ENCODE measurements at places on chromosomes 3 and 15. TPM values are rescaled to one million over a fixed set of nuclear protein-coding genes. Genes with fewer than 3 reads are reported as not detected.

The AGBL1 gene
- total RNA-seq, result not detected

The CYP11A1 gene
- 1.9 TPM for total RNA-seq

The KLHL40 gene
- not detected for total RNA-seq

The MST1 gene
- 8.5 TPM for total RNA-seq

The SMC4 gene
- total RNA-seq, result 129 TPM

The FES gene
- total RNA-seq, result 8.6 TPM

The KIF15 gene
- total RNA-seq, result 26.4 TPM

The GOLGA6L22 gene
- total RNA-seq, result not detected

The KAT2B gene
- 1.4 TPM for total RNA-seq

The VGLL3 gene
- 13.4 TPM for total RNA-seq

The PTX3 gene
- total RNA-seq, result 1.4 TPM

The ATR gene
- total RNA-seq, result 19.5 TPM

The UTS2B gene
- total RNA-seq, result not detected

The PPARG gene
- total RNA-seq, result 0.27 TPM

The VWA5B2 gene
- total RNA-seq, result 0.50 TPM

DNA sequence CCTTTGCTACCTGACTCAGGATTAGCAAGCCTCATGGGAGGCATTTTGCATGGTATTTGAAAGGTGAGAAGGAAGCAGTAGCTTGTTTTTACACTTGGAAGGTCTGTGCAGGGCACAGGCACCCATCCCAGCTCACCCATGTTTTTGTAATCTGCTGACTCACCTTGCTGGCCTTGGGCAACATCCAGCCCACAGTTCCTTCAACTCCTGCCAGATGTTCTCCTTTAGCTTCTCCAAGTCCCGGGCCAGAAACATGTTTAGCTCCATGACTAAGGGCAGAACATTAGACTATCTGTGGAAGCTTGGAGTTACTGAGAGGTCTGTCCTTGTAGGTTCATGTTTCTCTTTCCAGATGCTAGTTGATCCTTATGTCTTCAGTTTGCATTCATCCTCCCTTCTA is 12.4 kb upstream of the ZNF770 start:
- H3K36me3 ChIP-seq, result no peaks in the 10 kb centered on the region
- no peak for DNase-seq
- no peak overlapping the region for H3K27ac ChIP-seq

GRCh38 chr3:47012342-47013230 is 33.1 kb downstream of the NBEAL2 start:
- H3K4me3 ChIP-seq, result no peak overlapping the region
- peaks cover 11% of the 10 kb centered on the region for H3K36me3 ChIP-seq
- no peak overlapping the region for H3K27ac ChIP-seq
- DNase-seq, result no peak
- H3K27me3 ChIP-seq, result no peaks in the 10 kb centered on the region

GRCh38 chr15:58064980-58065444 is 499 bp downstream of the ALDH1A2 start:
- H3K27ac ChIP-seq, result no peak overlapping the region
- H3K27me3 ChIP-seq, result peaks cover 60% of the 10 kb centered on the region
- H3K4me1 ChIP-seq, result no peaks in the 10 kb centered on the region
- no peak for DNase-seq
- H3K36me3 ChIP-seq, result no peaks in the 10 kb centered on the region

- H3K4me3 ChIP-seq, result peak overlapping the region; percentile 57
- H3K36me3 ChIP-seq, result no peaks in the 10 kb centered on the region
- DNase-seq, result no peak
- H3K27me3 ChIP-seq, result peaks cover 8% of the 10 kb centered on the region
- H3K4me1 ChIP-seq, result no peaks in the 10 kb centered on the region
Measured at GRCh38 chr3:39809995-39810595, 686 bp downstream of the MYRIP start.

DNA sequence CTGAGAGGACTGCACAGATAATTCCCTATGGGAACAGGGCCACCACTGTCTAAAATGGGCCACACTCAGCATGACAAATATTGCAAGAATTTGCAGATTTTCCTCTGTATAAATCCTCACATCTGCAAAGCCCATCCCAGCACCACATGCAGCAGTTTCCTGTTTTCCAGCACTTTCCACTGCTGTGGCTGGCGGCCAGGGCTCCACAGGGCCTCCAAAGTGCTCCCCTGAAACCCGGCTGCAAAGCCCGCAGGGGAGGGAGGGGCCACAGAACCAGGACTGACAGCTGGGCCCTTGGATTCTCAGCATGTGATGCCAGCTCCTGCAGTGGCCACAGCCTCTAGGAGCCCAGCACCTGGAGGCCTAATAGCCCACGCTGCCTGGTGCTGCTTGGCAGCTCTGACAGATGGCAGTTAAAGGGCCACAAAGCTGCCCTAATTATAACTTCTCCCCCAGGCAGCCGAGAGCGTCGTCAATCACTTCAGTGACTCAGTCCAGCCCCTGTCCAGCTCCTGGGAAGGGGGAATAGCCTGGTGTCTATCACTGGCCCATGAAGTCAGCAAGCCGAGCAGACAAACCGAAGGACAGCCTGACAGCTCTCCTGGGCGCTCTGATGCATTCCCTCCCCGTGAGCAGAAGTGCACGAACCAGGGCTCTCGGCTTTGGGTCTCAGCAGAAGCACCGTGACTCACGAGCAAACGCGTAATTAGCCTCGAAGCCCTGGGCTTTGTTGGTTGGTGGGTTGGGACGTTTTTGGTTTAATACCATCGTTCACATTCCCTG is 4.7 kb downstream of the LRRC15 start:
- H3K4me3 ChIP-seq, result no peak overlapping the region
- no peaks in the 10 kb centered on the region for H3K27me3 ChIP-seq
- peaks cover 3% of the 10 kb centered on the region for H3K4me1 ChIP-seq
- H3K27ac ChIP-seq, result no peak overlapping the region
- H3K36me3 ChIP-seq, result no peaks in the 10 kb centered on the region
- no peak for DNase-seq

GRCh38 chr3:41126472-41126871 is 72.8 kb upstream of the CTNNB1 start:
- no peak for DNase-seq
- no peaks in the 10 kb centered on the region for H3K36me3 ChIP-seq
- H3K4me1 ChIP-seq, result no peaks in the 10 kb centered on the region

- no peak overlapping the region for H3K4me3 ChIP-seq
- no peak overlapping the region for H3K27ac ChIP-seq
- 0 out of 2 replicates have a peak, but pooled peaks cover 3% of the 10 kb centered on the region for H3K4me1 ChIP-seq
- no peaks in the 10 kb centered on the region for H3K27me3 ChIP-seq
Measured at GRCh38 chr3:151835751-151836525, 22.0 kb downstream of the AADAC start.

DNA sequence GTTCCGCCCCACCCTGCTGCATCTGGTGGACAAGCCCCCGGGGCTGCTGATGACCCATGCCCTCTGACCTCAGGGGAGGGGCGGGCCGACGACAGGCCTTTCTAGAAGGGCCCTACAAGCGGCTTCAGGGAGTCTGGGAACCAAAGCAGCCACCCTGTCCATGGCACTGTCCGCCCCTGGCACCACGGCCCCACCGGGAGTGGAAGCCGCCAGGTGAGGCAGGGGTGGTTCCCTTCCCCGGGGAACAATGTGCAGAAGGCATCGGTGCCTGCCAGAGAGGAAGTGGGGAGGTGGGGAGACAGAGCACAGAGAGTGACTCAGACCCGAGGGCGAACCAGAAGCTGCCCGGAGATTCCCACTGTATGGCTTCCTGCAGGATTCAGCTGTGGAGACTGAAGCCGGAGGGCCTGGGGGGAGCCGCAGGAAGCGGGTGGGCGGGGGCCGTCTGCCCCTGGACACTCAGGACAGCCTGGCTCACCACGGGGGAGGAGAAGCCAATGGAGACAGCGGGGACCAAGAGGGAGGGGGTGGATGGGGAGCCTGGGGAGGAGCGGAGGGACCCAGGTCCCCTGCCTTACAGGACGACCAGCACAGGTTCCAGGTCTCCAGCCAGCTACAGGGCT is 134.0 kb downstream of the TPRA1 start:
- H3K4me3 ChIP-seq, result peak overlapping the region; percentile 29
- DNase-seq, result no peak
- H3K36me3 ChIP-seq, result no peaks in the 10 kb centered on the region
- peaks cover 19% of the 10 kb centered on the region for H3K27me3 ChIP-seq
- H3K27ac ChIP-seq, result no peak overlapping the region

DNA sequence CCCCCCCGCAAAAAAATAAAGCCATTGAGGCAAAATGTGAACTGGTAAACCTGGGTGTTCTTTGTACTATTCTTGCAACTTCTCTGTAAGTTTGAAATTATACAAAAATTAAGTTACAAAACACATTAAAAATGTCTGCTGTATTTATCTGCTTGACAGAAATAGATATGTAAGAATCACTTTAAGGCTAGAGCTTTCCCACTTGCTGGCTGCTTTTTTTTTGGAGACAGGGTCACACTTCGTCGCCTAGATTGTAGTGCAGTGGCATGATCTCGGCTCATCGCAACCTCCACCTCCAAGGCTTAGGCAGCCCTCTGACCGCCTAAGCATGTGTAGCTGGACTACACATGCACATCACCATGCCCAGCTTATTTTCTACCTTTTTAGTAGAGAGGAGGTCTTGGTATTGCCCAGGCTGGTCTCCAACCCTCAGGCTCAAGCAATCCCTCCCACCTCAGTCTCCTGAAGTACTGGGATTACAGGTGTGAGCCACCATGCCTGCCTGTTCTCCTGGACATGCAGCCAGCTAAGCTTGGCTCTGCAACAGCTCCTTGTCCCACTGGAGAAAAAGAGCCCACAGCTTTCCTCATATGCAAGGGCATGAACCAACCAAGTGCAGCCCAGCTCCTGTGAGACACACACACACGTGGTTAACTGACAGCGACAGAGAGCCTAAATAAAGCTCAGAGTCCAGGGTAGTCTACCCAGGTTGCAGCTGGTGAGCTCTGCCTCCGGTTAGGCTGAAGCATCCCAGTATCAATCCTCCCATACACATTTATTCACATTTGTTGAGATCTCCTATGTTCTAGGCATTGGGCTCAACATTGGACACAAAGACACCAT is 4.5 kb downstream of the RPS17 start:
- H3K27me3 ChIP-seq, result no peaks in the 10 kb centered on the region
- H3K27ac ChIP-seq, result 0 out of 2 replicates have a peak overlapping the region, but pooled peaks have one; percentile 45
- no peak overlapping the region for H3K4me3 ChIP-seq

- H3K27me3 ChIP-seq, result no peaks in the 10 kb centered on the region
- no peak for DNase-seq
- H3K4me1 ChIP-seq, result no peaks in the 10 kb centered on the region
- no peak overlapping the region for H3K27ac ChIP-seq
- no peak overlapping the region for H3K4me3 ChIP-seq
Measured at GRCh38 chr3:122353893-122354401, 28.9 kb downstream of the CSTA start.

DNA sequence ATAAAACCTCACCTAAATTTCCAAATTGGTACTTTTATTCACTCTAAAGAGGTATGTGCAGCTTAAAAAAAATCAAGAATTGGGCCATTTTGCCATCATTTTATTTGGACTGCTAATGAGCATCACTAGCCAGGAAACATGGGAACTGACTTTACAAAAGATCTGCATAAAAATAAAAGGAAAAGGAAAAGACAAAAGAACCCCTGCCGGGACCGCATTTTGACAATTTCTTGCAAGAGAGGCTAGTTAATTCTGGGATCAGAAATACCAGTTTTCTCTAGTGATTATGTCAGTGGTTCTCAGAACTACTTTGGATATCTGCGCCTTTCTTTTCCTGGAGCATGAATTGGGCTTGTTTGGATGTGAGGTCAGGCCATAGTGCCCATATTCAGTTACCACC is 289.2 kb downstream of the CHST2 start:
- no peaks in the 10 kb centered on the region for H3K36me3 ChIP-seq
- no peak overlapping the region for H3K4me3 ChIP-seq

DNA sequence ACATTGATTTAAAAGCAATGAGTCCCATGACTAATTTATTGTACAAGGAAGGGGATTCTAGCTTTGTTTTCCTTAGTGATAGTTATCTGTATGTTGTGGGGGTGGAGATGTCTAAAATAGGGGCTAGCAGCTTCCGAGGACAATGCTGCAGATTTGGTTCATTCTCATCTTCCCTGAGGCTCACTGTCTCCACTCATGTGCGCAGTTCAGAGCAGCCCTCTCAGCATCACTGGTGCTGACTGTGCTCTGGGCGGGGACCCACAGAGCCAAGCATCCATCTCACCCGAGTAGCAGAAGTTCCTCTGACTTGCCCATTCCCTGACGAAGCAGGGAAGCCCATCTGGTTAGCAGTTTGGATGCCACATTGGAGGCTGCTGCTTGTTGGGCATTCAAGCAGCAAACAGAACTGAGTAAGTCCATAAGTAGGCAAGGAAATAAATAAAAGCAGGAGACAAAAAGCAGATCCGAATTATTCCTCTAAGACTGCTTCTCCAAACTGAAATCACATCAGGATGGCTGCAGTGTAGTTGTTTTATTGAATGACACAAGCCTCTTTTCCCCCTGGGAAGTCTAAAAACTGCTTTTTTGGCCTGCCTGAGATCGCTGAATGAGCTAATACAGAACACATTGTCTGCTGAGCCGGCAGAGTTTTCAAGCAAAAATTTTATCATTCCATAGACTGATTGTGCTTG is 27.5 kb downstream of the RARB start:
- H3K4me1 ChIP-seq, result peaks cover 9% of the 10 kb centered on the region
- no peaks in the 10 kb centered on the region for H3K27me3 ChIP-seq
- no peak overlapping the region for H3K4me3 ChIP-seq
- H3K36me3 ChIP-seq, result no peaks in the 10 kb centered on the region

GRCh38 chr15:48631176-48631770 is 14.2 kb downstream of the FBN1 start:
- no peak overlapping the region for H3K4me3 ChIP-seq
- peaks cover 3% of the 10 kb centered on the region for H3K4me1 ChIP-seq
- no peak overlapping the region for H3K27ac ChIP-seq
- no peaks in the 10 kb centered on the region for H3K27me3 ChIP-seq

DNA sequence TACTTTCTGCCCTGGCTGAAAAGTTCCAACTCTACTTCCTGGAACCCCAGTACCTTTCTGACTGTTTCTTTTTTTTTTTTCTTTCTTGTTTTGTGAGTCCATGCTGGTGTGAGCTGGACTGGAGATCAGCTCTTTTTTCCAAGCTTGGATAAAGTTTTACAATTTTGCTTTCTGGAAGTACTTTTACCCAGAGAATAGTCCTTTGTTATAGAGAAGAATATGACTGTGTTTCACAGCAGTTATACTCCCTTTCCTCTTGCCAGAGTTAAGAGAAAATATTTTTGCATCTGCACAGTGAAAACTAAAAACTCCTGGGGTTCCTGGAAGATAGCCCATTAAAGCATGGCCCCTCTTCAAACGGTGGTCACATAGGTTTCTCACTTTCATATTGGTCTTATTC is 1100.6 kb downstream of the OTOL1 start:
- no peak overlapping the region for H3K27ac ChIP-seq
- DNase-seq, result no peak
- no peaks in the 10 kb centered on the region for H3K4me1 ChIP-seq

- DNase-seq, result no peak
- no peak overlapping the region for H3K27ac ChIP-seq
- no peaks in the 10 kb centered on the region for H3K4me1 ChIP-seq
- H3K4me3 ChIP-seq, result no peak overlapping the region
- H3K36me3 ChIP-seq, result no peaks in the 10 kb centered on the region
Measured at GRCh38 chr3:159187232-159187631, 385.4 kb downstream of the MFSD1 start.

- no peaks in the 10 kb centered on the region for H3K27me3 ChIP-seq
- no peaks in the 10 kb centered on the region for H3K36me3 ChIP-seq
- DNase-seq, result no peak
Measured at GRCh38 chr15:62306851-62307504, 141.9 kb upstream of the C2CD4B start.
